ENCODE measurements at places on chromosomes 12 and 14. TPM values are rescaled to one million over a fixed set of nuclear protein-coding genes. Genes with fewer than 3 reads are reported as not detected.

- no peak overlapping the region for H3K4me3 ChIP-seq
- peaks cover 4% of the 10 kb centered on the region for H3K4me1 ChIP-seq
- no peak overlapping the region for H3K27ac ChIP-seq
- no peaks in the 10 kb centered on the region for H3K36me3 ChIP-seq
Observed at GRCh38 chr12:69052613-69053408, 119.8 kb upstream of the CPM start.

DNA sequence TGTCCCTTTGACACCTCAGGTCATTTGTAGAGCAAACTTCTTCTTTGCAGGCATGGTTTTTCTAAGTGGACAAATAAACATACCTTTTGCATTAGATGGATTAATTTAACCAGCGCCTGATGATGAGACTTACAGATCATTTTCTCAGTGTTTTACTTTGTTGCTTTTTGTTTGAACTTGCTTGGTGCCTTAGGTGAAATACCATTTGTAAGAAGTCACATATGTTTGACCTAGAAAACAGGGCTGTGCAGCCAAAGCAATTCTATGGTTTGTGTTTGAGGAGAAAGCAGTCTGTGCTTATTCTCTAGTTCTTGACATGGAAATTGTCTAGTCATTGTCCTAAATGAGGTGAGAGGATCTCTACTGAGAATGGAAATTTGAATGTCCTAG lies 111.1 kb downstream of the DIP2B start:
- no peaks in the 10 kb centered on the region for H3K27me3 ChIP-seq
- no peak for DNase-seq
- H3K4me1 ChIP-seq: peaks cover 14% of the 10 kb centered on the region
- no peak overlapping the region for H3K27ac ChIP-seq
- no peaks in the 10 kb centered on the region for H3K36me3 ChIP-seq

- no peaks in the 10 kb centered on the region for H3K36me3 ChIP-seq
- no peak for DNase-seq
- H3K4me3 ChIP-seq: no peak overlapping the region
- no peaks in the 10 kb centered on the region for H3K27me3 ChIP-seq
- peak overlapping the region; percentile 41 for H3K27ac ChIP-seq
Observed at GRCh38 chr14:70827347-70827746, 18.0 kb upstream of the MAP3K9 start.

DGLUCY gene
- 35.4 TPM for polyA plus RNA-seq

DNA sequence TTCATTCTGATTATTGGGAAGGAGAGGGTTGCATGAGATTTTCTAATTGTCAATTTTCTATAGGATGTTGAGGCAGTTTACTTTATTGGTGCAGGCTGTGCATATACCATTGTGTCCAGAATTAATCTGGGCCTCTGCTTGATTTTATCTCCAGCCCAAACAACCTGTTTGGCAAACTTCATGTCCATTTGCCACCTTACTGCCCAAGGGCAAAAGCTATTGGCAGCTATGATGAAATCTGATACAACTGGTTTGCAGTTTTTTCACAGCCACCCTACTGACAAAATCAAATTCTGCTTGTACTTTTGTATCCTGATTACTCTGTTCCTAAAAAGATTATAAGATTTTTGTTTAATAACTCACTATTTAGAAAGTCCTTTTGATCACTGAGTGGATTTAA lies 789.2 kb upstream of the FBXO33 start:
- no peaks in the 10 kb centered on the region for H3K27me3 ChIP-seq
- no peaks in the 10 kb centered on the region for H3K4me1 ChIP-seq
- no peak overlapping the region for H3K4me3 ChIP-seq
- DNase-seq: no peak
- H3K36me3 ChIP-seq: no peaks in the 10 kb centered on the region

GRCh38 chr14:99252443-99252939 lies 19.5 kb downstream of the BCL11B start:
- no peak for DNase-seq
- H3K36me3 ChIP-seq: peaks cover 53% of the 10 kb centered on the region
- peaks cover 3% of the 10 kb centered on the region for H3K27me3 ChIP-seq
- H3K4me3 ChIP-seq: no peak overlapping the region
- H3K4me1 ChIP-seq: peaks cover 2% of the 10 kb centered on the region
- peak overlapping the region; percentile 25 for H3K27ac ChIP-seq

EMP1 gene
- 27.7 TPM for polyA plus RNA-seq

DNA sequence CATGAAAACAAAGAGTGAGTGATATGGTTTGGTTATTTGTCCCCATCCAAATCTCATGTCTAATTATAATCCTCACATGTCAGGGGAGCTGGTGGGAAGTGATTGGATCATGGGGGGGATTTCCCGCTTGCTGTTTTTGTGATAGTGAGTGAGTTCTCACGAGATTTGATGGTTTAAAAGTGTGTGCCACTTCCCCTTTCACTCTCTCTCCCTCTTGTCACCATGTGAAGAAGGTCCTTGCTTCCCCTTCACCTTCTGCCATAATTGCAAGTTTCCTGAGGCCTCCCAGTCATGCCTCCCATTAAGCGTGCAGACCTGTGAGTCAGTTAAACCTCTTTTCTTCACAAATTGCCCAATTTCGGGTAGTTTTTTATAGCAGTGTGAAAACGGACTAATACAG lies 2.1 kb upstream of the ATXN7L3B start:
- H3K27ac ChIP-seq: no peak overlapping the region
- peaks cover 4% of the 10 kb centered on the region for H3K36me3 ChIP-seq
- no peaks in the 10 kb centered on the region for H3K27me3 ChIP-seq
- H3K4me1 ChIP-seq: peaks cover 16% of the 10 kb centered on the region
- no peak overlapping the region for H3K4me3 ChIP-seq

- no peak for DNase-seq
- peaks cover 2% of the 10 kb centered on the region for H3K27me3 ChIP-seq
- H3K4me3 ChIP-seq: no peak overlapping the region
- no peaks in the 10 kb centered on the region for H3K4me1 ChIP-seq
Observed at GRCh38 chr14:104599446-104599845, 5.1 kb downstream of the TMEM179 start.

FOXG1 gene
- polyA plus RNA-seq: 0.01 TPM

DNA sequence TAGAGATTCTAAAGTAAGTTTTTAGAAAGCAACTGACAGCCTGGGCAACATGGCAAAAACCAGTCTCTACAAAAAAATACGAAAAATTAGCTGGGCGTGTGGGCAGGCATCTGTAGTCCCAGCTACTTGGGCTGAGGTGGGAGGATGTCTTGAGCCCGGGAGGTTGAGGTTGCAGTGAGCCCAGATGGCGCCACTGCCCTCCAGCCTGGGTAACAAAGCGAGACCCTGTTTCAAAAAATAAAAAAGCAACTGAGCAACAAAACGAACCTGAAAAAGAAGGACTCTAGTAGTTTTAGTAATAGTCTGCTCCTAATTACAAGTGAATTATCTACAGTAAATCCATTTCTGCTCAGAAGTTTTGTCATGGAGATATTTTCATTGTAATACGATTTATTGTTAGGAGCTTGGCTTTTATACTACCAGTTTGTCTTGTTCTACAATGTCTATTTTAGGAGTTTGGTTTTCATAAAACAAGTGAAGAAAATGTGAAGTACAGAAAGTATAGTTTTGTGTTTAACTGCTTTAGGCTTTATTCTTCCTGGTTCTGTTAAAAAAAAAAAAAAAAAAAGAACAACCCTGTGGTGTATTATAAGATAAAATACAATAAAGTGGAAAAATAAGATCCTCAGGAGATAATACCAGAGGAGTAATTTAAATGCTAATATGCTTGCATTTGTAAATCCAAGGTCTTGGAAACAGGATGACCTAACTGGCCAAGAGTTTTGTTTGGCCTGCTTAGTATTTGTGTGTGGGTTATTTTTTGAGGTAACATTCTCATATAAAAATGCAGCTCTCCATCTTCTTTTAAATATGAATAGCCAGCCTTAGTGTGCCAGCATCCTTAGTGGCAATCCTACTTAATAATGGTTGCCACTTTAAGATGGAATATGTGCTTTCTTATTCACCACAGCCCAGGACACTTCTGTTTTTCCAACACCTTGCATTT lies 2.8 kb downstream of the TMX1 start:
- H3K4me1 ChIP-seq: peaks cover 2% of the 10 kb centered on the region
- no peak overlapping the region for H3K4me3 ChIP-seq
- no peak overlapping the region for H3K27ac ChIP-seq
- no peaks in the 10 kb centered on the region for H3K27me3 ChIP-seq
- DNase-seq: no peak

DNA sequence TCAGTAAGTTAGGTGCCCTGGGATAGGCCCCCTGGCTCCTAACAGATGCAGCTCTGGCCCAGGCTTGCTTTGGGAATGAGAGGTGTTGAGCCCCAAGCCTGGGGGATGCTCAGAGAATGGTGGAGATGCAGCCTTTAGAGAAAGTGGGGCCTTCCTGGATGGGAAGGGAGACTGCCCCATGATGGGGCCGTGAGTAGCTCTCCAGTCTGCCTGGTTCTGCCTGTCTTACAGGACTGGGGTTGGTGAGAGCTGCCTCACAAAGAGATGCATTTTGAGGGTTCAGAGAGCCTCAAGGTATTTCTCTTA lies 523 bp upstream of the VRTN start:
- H3K36me3 ChIP-seq: no peaks in the 10 kb centered on the region
- DNase-seq: no peak
- no peak overlapping the region for H3K27ac ChIP-seq
- no peak overlapping the region for H3K4me3 ChIP-seq
- H3K4me1 ChIP-seq: peaks cover 7% of the 10 kb centered on the region

DNA sequence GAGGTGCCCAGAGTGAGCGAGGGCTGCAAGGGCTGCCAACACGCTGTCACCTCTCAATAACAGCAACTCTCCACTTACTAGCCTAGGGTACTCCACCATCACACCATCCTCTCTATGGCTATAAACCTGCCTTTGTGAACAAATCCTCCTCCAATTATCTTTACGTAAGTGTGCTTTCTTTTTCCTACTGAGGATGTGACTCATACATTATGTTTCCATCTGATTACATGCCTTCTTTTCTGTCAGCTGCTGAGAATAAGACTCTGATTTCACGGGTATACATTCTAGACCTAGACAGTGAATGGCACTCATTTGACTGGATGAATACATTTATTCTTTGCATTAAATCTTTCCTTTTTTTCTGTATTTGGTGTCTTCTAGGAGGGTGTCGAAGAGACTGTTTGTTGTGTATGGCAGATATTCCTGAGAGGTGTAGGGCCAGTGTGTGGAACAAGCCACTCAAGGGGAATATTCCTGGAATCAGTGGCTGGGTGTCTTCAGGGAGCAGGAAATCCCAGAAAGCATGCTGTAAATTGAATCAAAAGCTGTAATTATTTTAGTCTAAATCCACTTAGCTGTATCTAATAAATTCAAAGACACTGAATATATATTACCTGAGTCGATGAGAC lies 327.3 kb upstream of the TMTC1 start:
- H3K27me3 ChIP-seq: no peaks in the 10 kb centered on the region
- no peak for DNase-seq
- no peaks in the 10 kb centered on the region for H3K36me3 ChIP-seq
- no peaks in the 10 kb centered on the region for H3K4me1 ChIP-seq

GRCh38 chr14:32329146-32329545 lies at the start of gene AKAP6:
Gene AKAP6, plus strand, starts transcription at chr14:32329298. Its CDS starts 104,196 bp downstream, at chr14:32433494.
- H3K36me3 ChIP-seq: no peaks in the 10 kb centered on the region
- no peak for DNase-seq
- H3K27ac ChIP-seq: peak within 1 kb of the TSS; percentile 14
- H3K4me3 ChIP-seq: no peak within 1 kb of the TSS
- no peaks in the 10 kb centered on the region for H3K27me3 ChIP-seq

DNA sequence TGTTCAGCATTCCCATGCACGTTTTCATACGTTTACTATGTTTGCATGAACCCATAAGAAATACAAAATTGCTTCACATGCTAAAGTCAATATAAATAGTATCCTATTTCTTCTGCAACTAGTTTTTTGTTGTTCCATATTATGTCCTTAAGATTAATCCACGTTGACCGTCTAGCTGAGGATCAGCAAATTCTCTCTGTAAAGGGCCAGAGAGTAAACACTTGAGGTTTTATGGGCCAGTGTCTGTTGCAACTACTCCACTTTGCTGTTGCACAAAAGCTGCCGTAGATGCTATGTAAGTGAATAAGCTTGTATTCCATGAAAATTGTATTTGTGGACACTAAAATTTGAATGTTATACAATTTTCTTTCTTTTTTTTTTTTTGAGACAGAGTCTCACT lies 21.1 kb upstream of the PITPNM2 start:
- H3K27me3 ChIP-seq: no peaks in the 10 kb centered on the region
- no peak for DNase-seq
- peaks cover 3% of the 10 kb centered on the region for H3K36me3 ChIP-seq
- no peak overlapping the region for H3K4me3 ChIP-seq

PPFIA2 gene
- 0.55 TPM for polyA plus RNA-seq

Measured in small intestine (tissue), 16 donors.